ENCODE measurements at places on chromosomes 4 and X. TPM values are rescaled to one million over a fixed set of nuclear protein-coding genes. Genes with fewer than 3 reads are reported as not detected.

GRCh38 chr4:151744614-151745013, 16.2 kb downstream of the GATB start:
- DNase-seq, result peak; percentile 96

DNA sequence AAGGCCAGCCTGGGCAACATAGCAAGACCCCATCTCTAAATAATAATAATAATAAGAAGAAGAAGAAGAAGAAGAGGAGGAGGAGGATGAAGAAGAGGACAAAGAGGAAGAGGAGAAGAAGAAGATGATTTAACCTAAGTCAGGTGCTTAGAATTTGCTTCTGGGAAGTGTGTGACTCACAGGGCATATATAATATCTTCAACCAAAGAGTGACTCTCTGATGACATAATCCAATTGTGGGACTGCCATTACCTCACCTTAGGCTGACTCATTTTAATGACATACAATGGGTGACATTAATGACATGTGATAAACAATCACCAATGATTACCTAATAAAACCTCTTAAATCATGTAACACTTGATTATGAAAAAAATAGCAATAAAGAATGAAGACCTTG, 32.7 kb upstream of the MBTPS2 start:
- peak; percentile 40 for DNase-seq

DNA sequence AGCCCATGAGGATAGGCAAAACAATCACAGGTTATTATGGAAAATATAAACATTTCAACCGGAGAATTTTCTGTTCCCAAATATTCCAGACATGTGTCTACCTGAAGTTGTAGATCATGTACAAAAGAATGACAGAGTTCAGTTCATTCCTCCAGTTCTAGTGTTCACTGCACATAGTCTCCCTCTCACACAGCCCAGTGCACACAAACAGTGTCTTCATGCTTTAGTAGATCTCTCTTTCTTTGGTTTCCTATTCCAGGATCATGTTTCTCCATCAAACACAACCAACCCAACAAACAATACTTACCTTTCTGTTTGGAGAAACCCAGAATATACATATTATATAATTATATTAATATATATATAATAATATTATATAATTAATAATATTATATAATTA, 671.9 kb downstream of the TRIML1 start:
- no peak for DNase-seq

GRCh38 chrX:3181846-3182245, 140.6 kb downstream of the ARSF start:
- DNase-seq, result no peak

- DNase-seq, result no peak
These were observed 161.0 kb upstream of the FAM241A start for GRCh38 chr4:111984169-111984819.

DNA sequence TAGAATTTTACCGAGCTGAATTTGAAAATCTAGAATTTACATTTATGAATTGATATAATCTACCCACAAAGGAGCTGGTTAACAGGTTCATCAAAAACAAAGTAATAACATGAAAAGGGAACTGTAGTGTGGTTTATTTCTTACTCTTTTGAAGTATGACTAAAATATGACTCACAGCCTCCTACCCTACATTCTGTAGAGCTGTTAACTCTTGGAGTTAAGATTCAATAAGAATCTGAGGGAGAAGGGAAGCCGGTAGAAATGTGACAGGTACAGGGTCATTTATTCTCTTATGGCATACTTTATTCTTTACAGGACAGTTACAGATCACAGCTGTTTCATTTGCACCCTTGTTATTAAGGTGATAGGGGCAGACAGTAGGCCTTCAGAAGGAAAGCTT, 132.2 kb upstream of the FAM47B start:
- peak; percentile 61 for DNase-seq

- DNase-seq, result peak; percentile 90
These were observed 82.7 kb upstream of the GPM6B start for GRCh38 chrX:13899607-13900006.

GRCh38 chr4:111404673-111405072, 740.6 kb upstream of the FAM241A start:
- DNase-seq, result no peak

DNA sequence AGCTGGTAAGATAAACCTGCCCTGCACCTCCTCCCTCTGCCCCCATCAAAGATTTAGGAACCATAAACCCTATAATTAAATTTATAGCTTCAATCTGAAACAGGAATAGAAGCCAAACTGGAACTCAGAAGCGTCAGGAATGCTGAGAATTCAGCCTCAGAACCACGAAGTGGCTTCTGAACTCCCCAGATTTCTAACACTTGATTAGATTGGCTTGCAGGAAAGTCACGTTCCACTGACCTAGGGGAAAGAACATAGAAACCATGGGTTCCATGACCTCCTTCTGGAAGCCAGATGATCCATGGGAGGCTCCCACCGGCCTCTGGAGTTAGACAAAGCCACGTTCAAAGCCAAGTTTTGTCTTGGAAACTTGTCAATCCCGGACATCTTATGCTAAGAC, 356.5 kb downstream of the MID1IP1 start:
- no peak for DNase-seq

SLC10A6 gene
- total RNA-seq, result not detected

DNA sequence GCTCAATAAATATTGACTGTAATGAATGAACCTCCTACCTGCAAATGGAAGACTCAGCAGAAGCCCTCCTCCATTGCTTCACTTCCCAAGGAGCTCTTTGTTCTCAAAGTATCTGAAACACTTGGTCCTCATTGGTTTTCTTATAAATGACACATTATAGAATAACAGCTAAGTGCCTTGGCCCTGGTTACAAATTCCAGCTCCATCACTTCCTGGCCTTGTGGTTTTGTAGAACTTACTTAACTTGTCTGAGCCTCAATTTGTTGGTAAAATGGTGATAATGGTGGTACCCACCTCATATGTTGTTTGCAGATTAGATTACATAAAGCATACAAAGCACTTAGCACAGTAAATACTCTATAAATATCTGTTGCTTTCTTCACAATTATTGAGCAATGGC, 25.2 kb upstream of the SMIM20 start:
- DNase-seq, result peak; percentile 69

GRCh38 chrX:118718737-118719136, 8.7 kb upstream of the IL13RA1 start:
- DNase-seq, result no peak

DNA sequence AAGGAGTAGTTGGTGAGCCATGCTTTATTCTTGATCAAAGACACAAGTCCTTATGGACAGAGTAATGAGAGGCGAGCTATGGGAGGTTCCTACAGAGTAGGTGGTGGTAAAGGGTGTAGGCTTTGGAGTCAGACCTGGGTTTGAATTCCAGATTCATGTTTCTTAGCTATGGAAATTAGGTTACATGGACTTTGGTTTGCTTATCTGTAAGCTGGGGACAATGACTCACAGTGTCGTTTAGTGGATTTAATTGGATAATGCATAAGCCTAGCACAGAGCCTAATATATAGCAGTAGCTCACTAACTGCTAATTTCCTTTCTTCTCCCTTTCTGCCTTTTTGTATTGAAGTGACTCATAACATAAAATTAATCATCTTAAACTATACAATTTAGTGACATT, 5.0 kb upstream of the TRPC5 start:
- no peak for DNase-seq

DNA sequence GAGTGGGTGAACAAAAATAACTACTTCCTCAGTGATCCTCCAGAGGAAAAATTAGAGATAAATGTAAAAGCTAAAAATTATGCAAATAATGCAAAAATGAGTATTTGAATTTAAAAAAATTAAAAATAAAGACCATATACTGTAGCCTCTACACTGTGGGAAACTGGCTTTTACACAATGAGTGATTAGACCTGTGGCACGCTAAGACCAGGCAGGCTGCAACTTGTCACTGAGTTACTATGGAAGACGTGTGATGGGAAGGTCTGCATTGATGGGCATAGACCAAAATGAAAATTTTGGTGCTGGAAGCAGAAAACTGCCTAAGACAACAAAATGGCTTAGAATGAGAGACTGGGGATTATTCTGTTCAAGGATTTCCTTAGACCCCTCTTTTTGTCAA, 30.2 kb downstream of the BTC start:
- DNase-seq, result no peak

CYSLTR1 gene
- not detected for total RNA-seq

ERAS gene
- total RNA-seq, result not detected

GRCh38 chr4:70855464-70855863, 15.8 kb upstream of the GRSF1 start:
- DNase-seq, result no peak

- no peak for DNase-seq
These were observed 104.8 kb downstream of the ATP11C start for GRCh38 chrX:139828033-139828432.

DNA sequence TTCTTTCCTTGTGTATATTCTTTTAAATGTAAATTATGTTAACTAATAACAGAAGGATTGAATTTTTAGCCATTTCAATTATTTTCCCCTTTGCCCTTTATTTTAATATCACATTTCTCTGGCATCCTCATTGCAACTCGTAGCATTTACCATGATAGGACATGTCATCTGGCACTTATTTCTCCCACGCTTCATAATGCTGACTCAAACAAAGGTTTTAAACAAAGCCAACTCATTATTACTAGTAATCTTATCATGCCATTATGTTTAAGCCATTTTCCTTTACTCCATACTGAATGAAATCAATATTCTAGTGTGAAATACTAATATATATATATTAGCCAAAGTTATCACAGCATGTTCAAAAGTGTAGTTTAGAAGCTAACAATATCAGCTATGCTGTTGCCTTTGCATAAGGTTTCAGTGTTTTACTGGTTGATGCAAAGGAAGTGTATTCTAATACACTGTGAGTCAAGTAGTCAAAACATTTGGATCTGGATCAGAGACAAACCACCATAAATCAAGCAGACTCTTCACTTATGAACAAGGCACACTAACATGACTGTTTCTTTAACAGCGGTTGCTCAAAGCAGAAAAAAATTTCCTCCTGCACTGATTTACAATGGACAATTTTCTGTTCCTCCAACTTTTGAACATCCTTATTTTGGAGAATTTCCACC, 281.6 kb downstream of the SLC7A11 start:
- peak; percentile 76 for DNase-seq

GRCh38 chr4:1713003-1713851, 1.1 kb upstream of the SLBP start:
- no peak for DNase-seq

DNA sequence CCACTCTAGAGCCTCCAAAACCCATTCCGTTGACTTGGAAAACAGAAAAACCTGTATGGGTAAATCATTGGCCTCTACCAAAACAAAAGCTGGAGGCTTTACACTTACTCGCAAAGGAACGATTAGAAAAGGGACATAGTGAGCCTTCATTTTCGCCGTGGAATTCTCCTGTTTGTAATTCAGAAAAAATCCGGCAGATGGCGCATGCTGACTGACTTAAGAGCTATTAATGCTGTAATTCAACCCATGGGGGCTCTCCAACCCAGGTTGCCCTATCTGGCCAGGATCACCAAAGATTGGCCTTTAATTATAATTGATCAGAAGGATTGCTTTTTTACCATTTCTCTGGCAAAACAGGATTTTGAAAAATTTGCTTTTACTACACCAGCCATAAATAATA, 60.8 kb downstream of the ZNF732 start:
- DNase-seq, result peak; percentile 6

- no peak for DNase-seq
These were observed 67.6 kb downstream of the PPP2R2C start for GRCh38 chr4:6404611-6405396.

DNA sequence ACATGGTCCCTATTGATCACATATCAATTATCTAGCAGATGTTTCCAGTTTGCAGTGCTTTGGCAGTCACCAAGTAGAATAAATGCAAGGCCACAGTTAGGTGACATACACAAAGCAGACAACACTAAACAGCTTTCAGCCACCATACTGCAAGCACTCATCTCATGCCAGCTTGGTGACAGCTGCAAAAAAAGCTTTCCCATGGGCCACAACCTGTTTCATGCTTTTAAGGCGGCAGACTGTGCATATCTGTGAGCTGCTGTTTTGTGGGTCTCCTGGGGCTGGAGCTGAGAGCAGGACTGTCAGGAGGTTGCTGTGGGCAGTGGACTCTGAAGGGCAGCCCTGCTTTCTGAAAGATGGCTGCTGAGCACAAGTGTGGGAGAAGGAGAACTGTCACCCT, 82.6 kb downstream of the FHDC1 start:
- no peak for DNase-seq

GRCh38 chr4:185437809-185438208, 12.0 kb upstream of the UFSP2 start:
- no peak for DNase-seq

DNA sequence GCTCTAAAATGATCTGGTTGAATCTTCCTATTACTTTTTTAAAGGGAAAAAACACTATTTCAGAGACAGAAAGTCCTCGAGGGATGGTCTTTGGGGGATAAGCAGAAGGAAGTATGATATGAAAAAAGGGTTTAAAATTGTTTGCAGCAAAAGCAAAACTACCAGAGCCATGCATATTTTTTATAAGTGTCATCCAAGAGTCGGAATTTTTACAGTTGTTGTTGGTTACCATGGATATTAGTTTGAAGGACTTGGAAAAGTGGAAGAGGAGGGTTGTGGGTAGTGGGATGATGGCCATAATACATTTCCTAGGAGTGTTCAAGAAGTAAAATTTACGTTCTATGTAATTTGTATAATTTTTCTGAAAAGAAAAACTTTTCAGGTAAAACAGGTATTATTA, 134.4 kb downstream of the PCDH7 start:
- DNase-seq, result peak; percentile 9

DNA sequence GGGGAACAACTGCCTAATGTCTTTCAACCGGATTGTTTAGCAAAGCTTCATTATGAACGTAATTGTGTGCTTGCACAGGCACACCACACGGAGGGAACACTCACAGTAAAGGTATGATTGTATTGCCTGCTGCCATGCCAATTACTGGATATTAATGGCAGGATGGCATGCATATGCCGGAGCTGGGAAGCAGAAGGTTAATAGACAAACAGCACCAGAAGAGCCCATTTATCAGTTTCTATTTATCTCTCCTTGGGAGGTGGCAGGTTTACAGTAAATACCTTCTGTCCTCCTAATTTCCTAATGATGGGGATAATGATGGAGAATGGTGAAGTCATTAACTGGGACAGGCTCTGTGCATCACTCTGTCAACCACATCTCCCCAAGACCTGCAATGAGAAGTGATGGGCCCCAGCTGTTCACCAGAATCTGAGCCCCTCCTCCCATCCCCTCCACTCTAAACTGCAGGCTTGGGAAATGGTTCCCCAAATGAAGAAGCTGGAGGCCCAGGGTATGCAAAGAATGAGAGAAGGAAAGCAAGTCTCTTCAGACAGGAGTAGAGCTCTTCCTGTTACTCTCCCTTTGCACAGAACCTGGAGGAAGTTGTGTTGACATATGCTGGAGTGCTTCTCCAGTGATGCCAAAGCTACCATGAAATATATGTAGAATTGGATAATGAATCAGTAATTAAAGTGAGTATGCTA, 160.8 kb downstream of the NAA11 start:
- DNase-seq, result no peak

GRCh38 chrX:38895775-38896174, 94.5 kb downstream of the MID1IP1 start:
- DNase-seq, result no peak

DGAT2L6 gene
- not detected for total RNA-seq
